ENCODE measurements at places on chromosomes 12 and 14. TPM values are rescaled to one million over a fixed set of nuclear protein-coding genes. Genes with fewer than 3 reads are reported as not detected.

The SDR9C7 gene
- not detected for total RNA-seq

The PROX2 gene
- not detected for total RNA-seq

The PTPRO gene
- total RNA-seq = 0.19 TPM

GRCh38 chr14:36900846-36901245, 239.2 kb downstream of the PAX9 start:
- no peaks in the 10 kb centered on the region for H3K36me3 ChIP-seq
- H3K4me1 ChIP-seq = no peaks in the 10 kb centered on the region
- no peak overlapping the region for H3K27ac ChIP-seq
- DNase-seq = no peak

The TIMELESS gene
- total RNA-seq = 4.6 TPM

The MMP19 gene
- total RNA-seq = 3.0 TPM

GRCh38 chr14:90451961-90452360, 55.1 kb downstream of the CALM1 start:
- H3K27ac ChIP-seq = no peak overlapping the region
- H3K36me3 ChIP-seq = no peaks in the 10 kb centered on the region
- H3K27me3 ChIP-seq = no peaks in the 10 kb centered on the region
- no peaks in the 10 kb centered on the region for H3K4me1 ChIP-seq
- H3K4me3 ChIP-seq = no peak overlapping the region

GRCh38 chr12:62006076-62006732, 254.0 kb upstream of the USP15 start:
- H3K4me3 ChIP-seq = no peak overlapping the region
- no peak for DNase-seq
- no peaks in the 10 kb centered on the region for H3K27me3 ChIP-seq
- H3K27ac ChIP-seq = no peak overlapping the region
- no peaks in the 10 kb centered on the region for H3K4me1 ChIP-seq
- H3K36me3 ChIP-seq = no peaks in the 10 kb centered on the region

- H3K4me3 ChIP-seq = no peak overlapping the region
- no peaks in the 10 kb centered on the region for H3K4me1 ChIP-seq
- no peak overlapping the region for H3K27ac ChIP-seq
- H3K27me3 ChIP-seq = no peaks in the 10 kb centered on the region
- DNase-seq = no peak
Measured at GRCh38 chr12:129385637-129385990, 518.2 kb downstream of the TMEM132D start.

The DEGS2 gene
- not detected for total RNA-seq

- no peaks in the 10 kb centered on the region for H3K36me3 ChIP-seq
- DNase-seq = no peak
- no peak overlapping the region for H3K4me3 ChIP-seq
- H3K4me1 ChIP-seq = no peaks in the 10 kb centered on the region
Measured at GRCh38 chr12:100031836-100032235, 47.1 kb upstream of the ANKS1B start.

DNA sequence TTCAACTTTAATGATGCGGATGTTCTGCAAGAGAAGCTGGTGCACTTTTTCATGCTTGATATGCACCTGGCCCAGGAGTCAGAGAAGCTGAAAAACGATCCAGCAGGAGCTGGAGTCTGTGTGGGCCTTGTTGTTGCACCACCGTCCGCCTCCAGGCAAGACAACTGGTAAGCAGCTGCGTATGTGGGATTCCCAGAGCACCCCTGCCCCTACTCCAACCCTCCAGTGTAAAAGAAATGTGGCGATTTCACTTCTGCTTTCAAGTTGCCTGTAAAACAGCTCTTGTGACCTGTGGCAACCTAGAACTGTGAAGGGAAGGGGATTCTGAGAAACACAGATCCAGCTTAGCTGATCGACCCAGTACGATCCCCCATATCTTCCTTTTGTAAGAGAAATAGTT, 154.1 kb upstream of the PELI2 start:
- H3K4me1 ChIP-seq = no peaks in the 10 kb centered on the region
- H3K4me3 ChIP-seq = no peak overlapping the region
- H3K27ac ChIP-seq = no peak overlapping the region
- no peaks in the 10 kb centered on the region for H3K27me3 ChIP-seq

The PZP gene
- total RNA-seq = 0.46 TPM

GRCh38 chr12:54387114-54387467, 2.6 kb upstream of the ZNF385A start:
- peaks cover 51% of the 10 kb centered on the region for H3K4me1 ChIP-seq
- H3K4me3 ChIP-seq = no peak overlapping the region
- no peaks in the 10 kb centered on the region for H3K27me3 ChIP-seq
- DNase-seq = no peak
- peak overlapping the region; percentile 73 for H3K27ac ChIP-seq
- no peaks in the 10 kb centered on the region for H3K36me3 ChIP-seq

DNA sequence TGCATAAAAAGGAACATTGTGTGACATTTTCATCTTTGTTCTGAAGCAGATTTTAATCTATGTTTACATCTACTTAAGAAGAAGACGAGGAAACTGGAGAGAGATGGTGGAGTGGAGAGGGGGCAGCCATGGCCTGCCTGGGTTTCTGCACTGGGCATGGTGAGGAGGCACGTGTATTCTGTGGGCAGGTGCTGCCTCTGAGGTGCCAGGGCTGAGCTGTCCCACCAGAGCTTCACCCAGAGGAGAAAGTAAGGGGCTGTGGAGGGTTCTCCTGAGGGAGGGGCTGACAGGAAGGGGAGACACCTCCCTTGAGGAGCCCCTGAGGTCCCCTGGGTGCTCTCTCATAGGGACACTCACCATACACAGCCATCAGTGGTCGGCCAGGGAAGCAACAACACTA, 372.4 kb upstream of the OR4E1 start:
- no peaks in the 10 kb centered on the region for H3K27me3 ChIP-seq
- DNase-seq = no peak
- H3K4me3 ChIP-seq = no peak overlapping the region
- H3K36me3 ChIP-seq = no peaks in the 10 kb centered on the region
- no peak overlapping the region for H3K27ac ChIP-seq

The IAPP gene
- total RNA-seq = not detected

GRCh38 chr12:49432616-49433015, 65.4 kb downstream of the SPATS2 start:
- H3K36me3 ChIP-seq = no peaks in the 10 kb centered on the region
- H3K27ac ChIP-seq = no peak overlapping the region
- no peaks in the 10 kb centered on the region for H3K27me3 ChIP-seq
- peaks cover 8% of the 10 kb centered on the region for H3K4me1 ChIP-seq

- H3K4me3 ChIP-seq = no peak overlapping the region
- H3K27me3 ChIP-seq = no peaks in the 10 kb centered on the region
- no peak overlapping the region for H3K27ac ChIP-seq
- no peak for DNase-seq
- peaks cover 7% of the 10 kb centered on the region for H3K36me3 ChIP-seq
Measured at GRCh38 chr14:68890173-68890931, 88.8 kb downstream of the ACTN1 start.

The PSMC1 gene
- total RNA-seq = 374 TPM
